ENCODE measurements at places on chromosomes 16 and 17.

GRCh38 chr17:66403846-66404556 is 101.6 kb downstream of the PRKCA start:
- DNase-seq, result no peak

DNA sequence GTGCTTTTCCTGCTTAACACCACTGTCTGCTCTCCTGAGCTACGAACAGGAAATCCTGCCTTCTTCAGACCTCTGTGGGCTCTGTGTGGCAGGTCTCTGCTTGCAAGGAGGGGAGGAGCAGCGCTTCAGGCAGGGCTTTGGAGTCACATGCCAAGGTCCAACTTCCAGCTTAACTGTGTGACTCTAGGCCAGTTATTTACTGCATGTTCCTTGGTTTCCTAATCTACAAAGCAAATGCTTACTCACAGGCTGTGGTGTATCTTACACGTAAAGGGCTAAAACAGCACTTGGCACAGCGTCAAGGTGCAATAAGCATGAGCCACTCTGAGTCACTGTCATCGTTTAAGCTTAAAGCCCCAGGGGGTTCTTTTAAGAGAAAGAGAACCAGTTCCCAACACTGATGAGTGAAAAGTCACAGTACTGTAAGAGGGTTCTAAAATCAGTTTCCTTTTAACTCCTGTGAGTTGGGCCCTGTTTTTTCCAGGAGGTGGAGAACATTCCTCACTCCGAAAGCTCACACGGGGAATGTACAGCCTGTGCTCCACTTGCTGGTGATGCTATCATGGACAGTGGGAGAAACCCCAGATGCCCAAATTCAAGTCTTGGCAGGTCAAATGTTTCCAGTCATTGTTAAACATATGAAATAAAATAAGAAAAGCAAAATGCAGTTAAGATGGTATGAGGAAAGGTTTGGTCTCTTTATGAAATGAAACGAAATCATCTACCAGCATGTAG is 54.1 kb upstream of the BCAR1 start:
- peak; percentile 99 for DNase-seq

DNA sequence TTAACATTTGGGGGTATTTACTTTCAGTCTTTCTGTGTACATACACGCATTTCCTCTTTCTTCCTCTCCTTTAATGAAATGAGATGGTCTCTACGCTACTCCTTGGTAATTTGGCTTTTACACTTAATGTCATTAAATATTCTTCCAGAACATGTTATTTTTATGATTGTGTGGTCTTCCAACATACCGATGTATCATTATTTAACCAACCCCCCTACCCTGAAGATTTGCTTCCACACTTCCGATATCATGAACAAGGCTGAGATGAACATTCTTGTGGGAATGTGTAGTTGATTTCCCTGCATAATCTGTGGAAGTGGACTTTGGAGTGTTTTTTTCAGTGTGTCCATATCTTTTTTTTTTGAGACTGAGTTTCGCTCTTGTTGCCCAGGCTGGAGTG is 2.3 kb upstream of the PGS1 start:
- DNase-seq, result peak; percentile 61

DNA sequence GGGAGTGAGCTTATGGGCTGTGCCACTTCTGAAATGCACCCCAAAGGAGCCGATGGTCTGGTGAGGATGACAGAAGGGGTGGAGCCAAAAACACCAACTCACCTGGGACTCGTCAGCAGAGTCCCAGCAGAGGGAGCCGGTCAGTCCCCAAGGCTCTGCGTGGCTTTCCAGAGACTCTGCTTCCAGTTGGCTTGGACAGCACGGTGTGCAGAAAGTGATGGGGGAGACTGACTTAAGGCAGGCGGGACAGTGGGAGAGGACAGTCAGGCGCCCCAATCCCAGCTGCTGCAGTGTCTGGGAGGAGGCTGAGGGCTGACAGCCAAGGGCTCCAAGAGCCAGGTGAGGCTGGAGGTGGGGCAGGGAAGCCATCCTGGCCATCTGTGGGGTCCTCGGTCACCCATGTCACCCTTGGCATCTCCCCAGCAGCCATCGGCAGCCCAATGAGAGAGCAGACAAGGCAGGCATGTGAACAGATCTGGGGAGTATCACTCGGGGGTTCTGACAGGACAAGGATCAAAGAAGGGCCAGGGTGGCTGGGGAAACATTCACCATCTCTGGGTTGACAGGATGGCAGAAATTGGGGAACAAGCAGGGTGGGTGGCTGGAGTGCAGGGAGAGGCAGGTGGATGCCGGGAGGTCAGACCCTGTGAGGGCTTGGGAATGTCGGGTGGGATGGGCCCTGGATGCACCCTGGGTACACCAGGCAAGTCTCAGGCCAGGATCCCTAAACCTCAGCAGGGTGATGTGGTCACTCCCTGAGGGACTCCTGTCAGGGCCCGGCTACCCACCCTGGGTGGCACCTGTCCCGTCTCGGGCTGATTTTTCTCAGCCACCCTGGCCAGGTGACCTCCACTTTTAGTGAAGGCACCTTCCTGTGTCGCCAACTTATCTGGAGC is 8.9 kb upstream of the KRTAP17-1 start:
- DNase-seq, result no peak

DNA sequence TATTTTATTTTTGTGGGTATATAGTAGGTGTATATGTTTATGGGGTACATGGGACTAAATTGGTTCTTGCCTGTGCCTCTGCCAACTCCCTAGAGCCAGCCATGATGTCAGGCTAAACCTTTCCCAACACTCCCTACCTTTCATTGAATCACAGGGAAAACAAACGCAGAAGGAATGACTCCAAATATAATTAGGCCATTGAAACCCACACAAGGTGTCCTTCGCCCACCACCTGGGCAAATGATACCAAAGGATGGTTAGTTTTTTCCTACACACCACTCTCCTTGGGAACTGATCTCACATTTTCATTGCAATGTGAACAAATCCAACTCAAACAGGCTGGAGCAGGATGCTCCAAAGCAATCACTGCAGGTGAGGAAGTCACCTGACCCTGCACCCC is 27.5 kb downstream of the WSB1 start:
- DNase-seq, result no peak

- DNase-seq, result no peak
Observed at GRCh38 chr17:51224402-51225262, 35.2 kb downstream of the MBTD1 start.
